ENCODE measurements at places on chromosomes 1 and 21. TPM values are rescaled to one million over a fixed set of nuclear protein-coding genes. Genes with fewer than 3 reads are reported as not detected.

The TNFRSF14 gene
- 0.09 TPM for total RNA-seq

The TMEM82 gene
- not detected for total RNA-seq

The F13B gene
- 0.08 TPM for total RNA-seq

The GSTM1 gene
- total RNA-seq = not detected

The TXLNA gene
- total RNA-seq = 26.9 TPM

The SHC1 gene
- 158 TPM for total RNA-seq

The LCE1E gene
- not detected for total RNA-seq

The LAMC2 gene
- 21.5 TPM for total RNA-seq

The CFHR5 gene
- not detected for total RNA-seq

The NHLH1 gene
- total RNA-seq = 0.48 TPM

The ZNF281 gene
- 39.4 TPM for total RNA-seq

The C1orf210 gene
- total RNA-seq = not detected

The VSIG8 gene
- not detected for total RNA-seq

The MRPS15 gene
- total RNA-seq = 81.7 TPM

The SSX2IP gene
- 11.4 TPM for total RNA-seq

The MYOG gene
- not detected for total RNA-seq

The AMY1C gene
- total RNA-seq = not detected

The TPRG1L gene
- total RNA-seq = 26.5 TPM

The HAO2 gene
- not detected for total RNA-seq

The KIF21B gene
- 2.5 TPM for total RNA-seq

The FMO5 gene
- total RNA-seq = 0.21 TPM

The IVL gene
- total RNA-seq = 0.06 TPM

The EVA1C gene
- 43.8 TPM for total RNA-seq

The OR6K2 gene
- not detected for total RNA-seq

The SLC35F3 gene
- total RNA-seq = 5.8 TPM

The CELA3B gene
- total RNA-seq = not detected

The C1QTNF12 gene
- 2.0 TPM for total RNA-seq

The RPTN gene
- not detected for total RNA-seq

The TEDDM1 gene
- total RNA-seq = not detected

The UTS2 gene
- total RNA-seq = not detected

The THEM5 gene
- not detected for total RNA-seq

The WNT9A gene
- total RNA-seq = 8.7 TPM

The XKR8 gene
- 5.0 TPM for total RNA-seq

The LCE1A gene
- not detected for total RNA-seq

The RYR2 gene
- 0.02 TPM for total RNA-seq

The OR2AK2 gene
- total RNA-seq = not detected

The OPRD1 gene
- total RNA-seq = 0.05 TPM

The UBAP2L gene
- 113 TPM for total RNA-seq

The ICOSLG gene
- 3.3 TPM for total RNA-seq

The NBPF6 gene
- total RNA-seq = not detected

The ITLN2 gene
- total RNA-seq = 0.24 TPM

The KIF17 gene
- total RNA-seq = 1.1 TPM

The AMY1A gene
- total RNA-seq = not detected

The AMY1B gene
- total RNA-seq = not detected

The OPTC gene
- total RNA-seq = not detected

All from A549 treated with CORT108297 at 1 μM for 4 hours (cell line).